NCI-H460 (cell line): ENCODE measurements at places on chromosomes 1 and 21.

DNA sequence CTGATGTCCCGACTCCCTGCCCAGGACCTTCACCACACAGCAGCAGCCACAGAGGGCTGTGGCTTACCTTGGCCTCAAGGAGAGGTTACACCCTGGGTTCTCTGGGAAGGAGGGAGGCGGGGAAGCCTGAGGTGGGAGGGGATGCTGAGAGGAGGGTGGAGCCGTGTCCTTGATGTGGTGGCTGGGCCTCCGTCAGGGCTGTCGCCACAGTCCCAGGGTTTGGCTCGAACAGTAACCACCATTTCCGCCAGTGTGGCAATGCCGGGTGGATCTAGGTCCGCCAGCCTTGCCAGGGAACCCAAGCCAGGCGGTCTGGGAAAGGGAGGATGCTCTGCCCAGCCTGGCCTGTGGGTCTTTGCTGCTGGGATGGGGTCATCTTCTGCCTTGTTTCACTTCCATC, 18.4 kb upstream of the CDCA8 start:
- DNase-seq, result no peak

DNA sequence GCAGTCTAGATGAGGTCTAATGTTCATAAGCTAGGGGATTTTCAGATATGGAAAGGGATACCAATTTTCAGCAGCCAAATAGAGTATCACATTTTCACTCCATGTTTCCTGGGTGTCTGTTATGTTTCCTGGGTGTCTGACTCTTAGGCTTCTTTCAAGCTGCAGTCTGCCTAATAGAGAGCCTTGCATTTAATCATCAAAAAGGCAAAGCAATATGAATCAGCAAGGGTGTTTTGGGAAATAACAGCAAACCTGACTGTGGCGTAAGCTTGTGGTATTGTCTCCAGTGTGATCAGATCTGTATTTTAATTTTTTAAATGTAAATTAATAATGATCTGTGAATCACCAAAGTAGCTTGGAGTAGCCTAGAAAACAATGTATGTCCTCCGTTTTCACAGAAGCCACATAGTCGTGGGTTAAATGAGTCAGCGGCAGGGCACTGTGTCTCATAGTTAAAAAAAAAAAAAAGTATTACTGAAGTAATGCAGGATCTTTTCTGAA, 10.4 kb downstream of the LGALS8 start:
- DNase-seq, result no peak

DNA sequence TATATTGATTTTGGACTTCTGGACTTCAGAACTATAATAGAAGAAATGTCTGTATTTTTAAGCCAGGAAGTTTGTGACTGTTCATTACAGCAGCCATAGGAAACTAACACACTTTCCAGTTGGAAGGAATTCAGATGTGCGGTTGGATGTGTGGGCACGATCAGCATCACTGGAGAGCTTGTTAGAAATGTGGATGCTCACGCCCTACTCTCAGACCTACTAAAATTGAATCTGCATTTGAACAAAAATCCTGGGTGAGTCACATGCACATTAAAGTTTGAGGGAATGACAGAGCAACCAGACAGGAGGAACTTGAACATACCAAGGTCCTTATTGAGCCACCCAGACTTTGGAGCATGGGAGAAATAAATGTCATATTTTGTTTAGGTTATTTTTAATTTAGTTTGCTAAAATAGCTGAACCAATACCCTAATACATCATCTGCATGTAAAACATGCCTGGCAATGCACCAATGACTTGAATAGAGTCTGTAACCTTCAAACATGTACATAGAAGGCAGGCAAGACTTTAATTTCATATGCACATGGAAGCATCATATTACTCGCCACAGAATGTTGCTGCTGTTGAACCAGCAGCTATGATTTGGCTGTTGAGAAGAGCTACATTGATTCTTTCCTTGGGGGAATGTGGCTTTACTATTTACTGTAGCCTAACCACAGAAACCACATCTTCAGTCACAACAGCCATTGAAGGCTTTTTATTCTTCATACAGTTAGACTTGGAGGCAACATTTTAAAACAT, 346.2 kb downstream of the BARHL2 start:
- no peak for DNase-seq

DNA sequence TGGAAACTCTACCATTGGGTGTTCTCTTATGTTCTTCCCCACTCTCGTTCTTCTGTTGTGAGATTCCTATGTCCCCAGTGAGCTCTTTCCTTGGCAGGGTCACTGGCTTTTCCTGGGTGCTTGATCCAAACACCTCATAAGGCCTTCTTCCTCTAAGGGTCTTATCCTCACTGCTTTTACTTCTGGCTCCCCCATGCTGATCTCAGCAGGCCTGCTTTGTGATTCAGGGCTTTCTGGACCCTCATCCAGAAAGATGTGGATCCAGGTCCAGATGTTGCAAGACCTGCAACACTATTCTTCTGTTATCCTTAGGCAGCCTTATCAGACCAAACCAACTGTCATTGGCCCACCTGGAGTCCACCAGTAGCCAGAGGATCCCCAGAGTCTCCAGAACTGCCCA, 11.2 kb upstream of the MYOG start:
- no peak for DNase-seq

- no peak for DNase-seq
Measured at GRCh38 chr1:150259758-150260669, 2.4 kb downstream of the CA14 start.

DNA sequence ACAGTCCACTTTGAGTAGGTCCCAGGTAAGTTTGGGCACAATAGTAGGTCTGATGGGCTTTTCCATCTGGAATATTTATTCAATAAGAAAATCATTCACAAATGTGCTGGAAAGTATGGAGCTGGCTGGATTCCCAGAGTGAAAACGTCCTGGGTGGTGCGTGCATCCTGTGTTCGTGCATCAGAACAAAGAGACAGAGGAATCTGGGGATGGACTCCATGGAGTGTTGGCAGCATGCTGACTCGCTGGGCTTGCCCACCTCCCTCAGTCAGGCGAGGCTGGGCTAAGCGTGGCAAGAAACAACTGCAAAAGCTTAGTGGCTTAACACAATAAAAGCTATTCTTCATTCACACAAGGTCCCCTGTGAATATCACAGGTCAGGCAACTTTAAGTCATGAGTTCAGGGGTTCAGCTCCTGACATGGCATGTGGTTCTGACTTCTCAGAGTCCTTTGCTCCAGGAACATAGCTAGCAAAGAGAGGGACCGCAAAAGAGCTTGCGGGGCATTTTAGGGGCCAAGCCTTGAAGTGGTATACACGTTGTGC, 151.6 kb upstream of the ZNF644 start:
- DNase-seq, result no peak

- no peak for DNase-seq
Measured at GRCh38 chr1:114154146-114154962, 685 bp upstream of the SYT6 start.

DNA sequence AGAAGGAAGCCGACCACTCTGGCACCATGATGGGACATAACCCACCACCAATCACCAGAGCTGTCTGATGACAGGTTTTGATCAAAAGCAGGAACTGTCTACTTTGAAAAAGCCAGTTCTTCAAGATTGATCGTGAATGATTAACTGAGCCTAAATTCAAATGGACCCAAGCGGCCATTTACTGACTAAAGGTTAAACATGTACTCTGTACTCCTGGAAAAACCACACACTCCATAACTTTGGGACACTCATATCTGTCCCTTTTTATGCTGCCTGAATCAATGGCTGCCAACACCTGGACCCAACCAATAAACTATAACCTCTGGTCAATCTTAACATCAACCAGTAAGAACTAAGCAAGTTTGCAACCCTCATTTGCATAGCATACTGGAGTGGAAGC, 206.6 kb downstream of the URB2 start:
- no peak for DNase-seq

DNA sequence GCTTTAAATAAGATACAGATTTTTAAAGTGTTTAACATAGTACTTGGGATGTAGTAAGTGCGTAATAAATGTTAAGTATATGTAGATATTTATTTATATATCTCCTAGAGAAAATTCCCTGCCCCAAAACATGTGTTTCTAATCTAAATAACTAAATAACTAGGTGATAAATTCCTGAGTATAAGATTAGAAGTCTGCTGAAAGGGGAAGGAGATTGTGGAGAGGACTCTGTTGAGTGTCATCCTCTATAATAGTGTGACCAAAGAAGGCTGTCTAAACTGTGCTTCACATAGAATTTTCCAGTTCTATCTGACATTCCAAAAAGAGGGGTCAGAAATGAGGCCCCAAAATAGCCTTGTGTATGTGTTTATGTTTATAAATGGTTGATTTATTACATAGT, 590.5 kb upstream of the ADAMTS5 start:
- DNase-seq, result no peak

- no peak for DNase-seq
Measured at GRCh38 chr1:164591858-164592257, 32.9 kb downstream of the PBX1 start.

- peak; percentile 21 for DNase-seq
Measured at GRCh38 chr1:167599957-167600581, 30.0 kb upstream of the RCSD1 start.

GRCh38 chr1:62962901-62963776, 179.2 kb downstream of the ATG4C start:
- DNase-seq, result peak; percentile 30

DNA sequence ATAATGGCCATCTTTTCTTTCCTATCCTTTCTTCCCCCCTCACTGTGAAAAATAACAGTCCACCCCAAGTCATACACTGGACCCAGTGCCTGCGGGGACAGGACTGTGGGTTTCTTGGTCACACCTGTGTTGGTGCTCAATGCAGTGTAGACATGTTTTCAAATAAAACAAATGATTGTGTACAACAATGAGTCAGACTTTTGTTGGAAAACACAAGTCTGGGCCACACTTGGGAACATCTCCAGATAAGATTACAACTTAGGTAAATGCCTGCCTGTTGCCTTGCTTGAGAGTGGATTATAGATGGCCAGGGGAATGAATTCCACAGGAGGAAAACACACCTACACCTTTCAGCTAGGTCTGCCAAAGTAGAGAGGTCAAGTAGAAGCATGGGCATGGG, 34.1 kb downstream of the PDPN start:
- no peak for DNase-seq

GRCh38 chr1:4624801-4625200, 29.6 kb upstream of the AJAP1 start:
- no peak for DNase-seq

GRCh38 chr1:207404849-207405525, 49.1 kb upstream of the CR2 start:
- peak; percentile 75 for DNase-seq

DNA sequence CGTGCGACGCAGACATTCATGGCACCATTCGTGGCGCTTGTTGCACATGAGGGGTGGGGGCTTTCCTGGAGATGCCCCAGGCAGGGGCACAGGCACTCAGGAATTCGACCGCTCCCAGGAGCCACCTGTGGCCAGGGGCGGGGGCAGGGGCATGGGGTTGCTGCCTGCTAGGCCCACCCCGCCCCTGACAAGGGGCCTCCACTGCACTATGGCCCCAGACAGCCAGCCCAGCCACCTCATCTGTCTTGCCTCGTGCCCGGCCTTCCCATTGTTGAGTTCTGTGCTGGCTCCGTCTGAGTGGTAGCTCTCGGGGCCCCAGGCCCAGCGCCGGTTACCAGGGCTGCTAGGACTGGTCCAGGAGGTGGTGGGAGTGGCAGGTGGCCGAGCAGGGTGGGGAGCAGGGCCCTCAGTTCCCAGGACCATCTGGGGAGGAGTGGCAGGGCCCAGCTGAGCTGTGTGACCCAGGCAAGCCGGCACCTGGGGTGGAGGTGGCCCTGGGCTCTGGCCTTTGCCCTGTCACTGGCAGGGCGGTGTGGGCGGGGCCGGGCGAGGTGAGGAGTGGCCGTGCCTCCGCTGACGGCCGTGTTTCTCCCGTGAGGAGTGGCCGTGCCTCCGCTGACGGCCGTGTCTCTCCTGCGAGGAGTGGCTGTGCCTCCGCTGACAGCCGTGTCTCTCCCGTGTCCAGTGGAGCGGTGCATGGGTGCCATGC, 1.9 kb downstream of the PLCH2 start:
- no peak for DNase-seq
